ENCODE measurements at places on chromosomes 2 and 18.

DNA sequence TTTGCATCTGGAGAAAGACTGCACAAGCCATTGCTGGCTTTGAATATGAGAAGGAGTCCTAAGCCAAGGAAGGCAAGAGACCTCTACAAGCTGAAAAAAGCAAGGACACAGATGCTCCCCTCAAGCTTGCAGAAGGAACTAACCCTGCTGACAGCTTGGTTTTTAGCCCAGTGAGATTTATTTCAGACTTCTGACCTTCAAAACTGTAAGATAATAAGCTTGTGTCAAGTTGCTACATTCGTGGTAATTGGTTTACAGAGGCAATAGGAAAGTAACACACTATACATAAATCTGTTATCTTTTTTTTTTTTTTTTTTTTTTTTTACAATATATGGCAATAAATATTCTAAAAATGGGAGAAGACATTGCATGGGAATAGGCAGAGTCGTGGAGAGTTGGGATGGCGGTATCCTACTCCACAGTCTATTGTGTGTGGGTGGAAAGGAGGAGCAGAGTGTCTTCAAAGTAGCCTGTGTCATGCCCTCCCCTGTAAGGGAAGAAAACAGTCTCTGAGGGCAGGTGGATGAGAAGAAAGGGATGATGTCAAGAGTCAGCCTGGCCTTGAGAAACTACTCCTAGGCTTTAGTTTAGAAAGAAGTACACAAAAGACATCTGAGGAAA is 196.9 kb downstream of the THSD7B start:
- no peak for DNase-seq

DNA sequence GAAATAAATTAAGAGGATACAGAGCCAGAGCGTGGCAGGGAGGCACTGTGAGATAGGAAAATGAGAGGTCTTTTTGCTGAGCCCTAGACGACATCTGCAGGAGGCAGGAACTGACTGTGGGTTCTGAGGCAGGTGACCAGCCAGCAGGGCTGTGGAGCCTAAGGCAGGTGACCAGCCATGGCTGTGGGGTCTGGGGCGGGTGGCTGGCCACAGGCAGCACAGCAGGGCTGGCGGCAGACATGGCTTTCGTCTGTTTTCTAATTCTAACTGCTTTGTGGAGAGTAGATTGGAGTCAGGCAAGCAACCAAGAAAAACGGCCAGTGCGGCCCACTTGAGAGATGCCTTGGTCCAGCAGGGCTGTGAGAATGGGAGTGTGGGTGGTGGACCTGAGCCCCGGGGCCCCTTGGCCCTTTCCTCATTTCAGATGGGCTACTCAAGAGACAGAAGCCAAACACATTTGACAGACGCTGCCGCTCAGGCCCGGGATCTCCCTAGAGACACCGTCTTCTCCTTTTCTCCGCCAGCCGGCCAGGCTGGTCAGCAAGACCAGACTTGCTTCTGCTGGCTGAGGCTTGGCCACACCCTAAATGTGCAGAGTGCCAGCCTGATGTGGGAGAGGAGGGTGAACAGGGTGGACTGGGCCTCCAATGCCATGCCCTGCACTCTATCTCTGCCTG is 19.7 kb upstream of the GNAL start:
- DNase-seq: no peak

- DNase-seq: peak; percentile 42
Observed at GRCh38 chr2:65722028-65722778, 289.8 kb upstream of the SPRED2 start.

GRCh38 chr18:37584217-37584616 is 18.6 kb upstream of the CELF4 start:
- no peak for DNase-seq

DNA sequence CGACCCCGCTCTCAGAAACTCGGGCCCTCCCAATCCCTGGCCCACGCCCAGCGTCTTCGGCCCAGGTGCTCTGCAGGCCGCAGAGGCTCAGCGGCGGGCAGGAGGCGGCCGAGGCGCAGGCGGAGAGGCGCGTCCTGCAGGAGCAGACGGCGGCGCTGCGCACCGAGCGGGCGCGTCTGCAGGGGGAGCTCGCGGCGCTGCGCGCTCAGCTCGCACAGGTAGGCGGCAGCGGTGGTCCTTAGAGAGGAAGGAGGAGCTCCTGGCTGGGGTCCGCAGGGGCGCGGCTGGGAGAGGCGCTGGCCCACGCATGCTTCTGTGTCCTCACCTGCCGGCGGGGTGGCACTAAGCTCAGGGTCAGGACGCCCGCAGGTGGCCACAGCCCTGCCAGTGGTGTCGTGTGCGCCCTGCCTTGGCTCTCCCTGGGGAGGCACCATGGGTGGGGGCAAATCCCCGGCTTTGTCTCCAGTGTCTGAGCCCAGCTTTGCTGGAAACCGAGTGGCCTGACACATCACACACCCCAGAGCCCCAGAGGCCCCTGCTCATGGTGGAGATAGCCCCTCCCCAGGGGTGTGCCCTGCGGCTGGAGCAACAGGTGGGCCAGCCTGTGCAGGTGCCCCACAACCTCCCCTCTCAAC is 14.9 kb upstream of the SNED1 start:
- DNase-seq: no peak

- DNase-seq: no peak
Observed at GRCh38 chr2:26561918-26562810, 79.0 kb downstream of the CIB4 start.

DNA sequence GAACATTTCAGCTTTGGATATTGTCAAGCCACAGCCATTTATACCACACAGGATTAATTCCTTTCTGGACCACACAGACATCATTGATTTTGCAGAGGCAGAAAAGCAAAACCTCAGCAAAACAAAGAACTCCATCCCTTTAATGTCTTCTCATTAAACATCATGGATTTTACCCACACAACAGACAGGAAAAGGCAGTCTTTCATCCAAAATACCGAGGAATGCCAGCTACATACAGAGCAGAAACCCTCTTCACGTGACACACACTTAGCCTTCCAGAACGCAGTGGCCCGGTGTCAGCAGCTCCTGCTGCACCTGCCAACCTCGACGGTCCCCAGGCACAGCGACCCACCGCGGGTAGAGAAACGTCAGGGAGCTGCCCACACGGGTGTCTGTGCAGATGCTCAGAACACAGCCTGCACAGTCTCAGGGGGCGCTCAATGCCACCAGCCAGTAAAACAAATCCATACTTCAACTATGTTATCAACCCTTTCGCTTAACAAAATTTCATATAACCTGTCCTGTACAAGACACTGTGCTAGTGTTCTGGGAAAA is 304.5 kb downstream of the EIPR1 start:
- DNase-seq: no peak

- no peak for DNase-seq
Observed at GRCh38 chr2:127052771-127053691, 53.9 kb downstream of the BIN1 start.

DNA sequence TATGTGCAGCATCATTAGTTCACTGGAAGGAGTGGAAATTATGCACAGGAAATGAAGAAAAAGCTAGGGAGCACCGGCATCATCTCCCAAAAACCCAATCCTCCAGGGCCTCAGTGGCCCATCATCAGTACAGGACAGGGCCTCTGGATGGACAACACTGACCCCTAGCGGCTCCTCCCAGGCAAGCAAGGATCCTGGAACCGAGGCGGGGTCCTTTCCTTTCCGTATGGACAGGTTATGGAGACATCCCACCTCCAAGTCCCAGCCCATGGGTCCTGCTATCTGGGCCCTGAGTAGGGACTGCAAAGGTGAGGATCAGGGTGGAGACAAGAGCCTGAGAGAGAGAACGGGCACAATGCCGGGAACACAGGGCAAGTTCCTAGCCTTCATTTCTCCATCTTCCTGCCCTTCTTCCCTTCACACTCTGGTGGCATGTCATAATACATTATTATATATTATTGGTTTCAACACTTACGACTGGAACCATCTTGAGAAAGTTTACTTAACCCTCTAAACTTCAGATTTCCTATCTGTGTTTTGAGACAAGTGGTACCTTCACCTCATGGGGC is 68.2 kb downstream of the ZNF516 start:
- DNase-seq: peak; percentile 62

- DNase-seq: no peak
Observed at GRCh38 chr2:61995515-61995914, 90.0 kb downstream of the COMMD1 start.

GRCh38 chr2:79935771-79936657 is 368.5 kb downstream of the LRRTM1 start:
- peak; percentile 47 for DNase-seq

DNA sequence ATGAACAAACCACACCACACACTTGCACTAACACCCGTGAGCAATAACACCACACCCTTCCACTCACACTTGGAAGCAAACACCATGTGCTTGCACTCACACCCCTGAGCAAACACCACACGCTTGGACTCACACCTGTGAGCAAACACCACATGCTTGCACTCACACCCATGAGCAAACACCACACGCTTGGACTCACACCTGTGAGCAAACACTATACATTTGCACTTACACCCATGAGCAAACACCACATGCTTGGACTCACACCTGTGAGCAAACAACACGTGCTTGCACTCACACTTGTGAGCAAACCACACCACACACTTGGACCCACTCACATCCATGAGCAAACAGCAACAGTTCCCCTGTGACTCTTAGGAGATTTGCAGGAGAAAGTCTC is 24.4 kb downstream of the SNTG2 start:
- DNase-seq: no peak

- DNase-seq: no peak
Observed at GRCh38 chr18:50886929-50887328, 8.0 kb downstream of the ME2 start.

DNA sequence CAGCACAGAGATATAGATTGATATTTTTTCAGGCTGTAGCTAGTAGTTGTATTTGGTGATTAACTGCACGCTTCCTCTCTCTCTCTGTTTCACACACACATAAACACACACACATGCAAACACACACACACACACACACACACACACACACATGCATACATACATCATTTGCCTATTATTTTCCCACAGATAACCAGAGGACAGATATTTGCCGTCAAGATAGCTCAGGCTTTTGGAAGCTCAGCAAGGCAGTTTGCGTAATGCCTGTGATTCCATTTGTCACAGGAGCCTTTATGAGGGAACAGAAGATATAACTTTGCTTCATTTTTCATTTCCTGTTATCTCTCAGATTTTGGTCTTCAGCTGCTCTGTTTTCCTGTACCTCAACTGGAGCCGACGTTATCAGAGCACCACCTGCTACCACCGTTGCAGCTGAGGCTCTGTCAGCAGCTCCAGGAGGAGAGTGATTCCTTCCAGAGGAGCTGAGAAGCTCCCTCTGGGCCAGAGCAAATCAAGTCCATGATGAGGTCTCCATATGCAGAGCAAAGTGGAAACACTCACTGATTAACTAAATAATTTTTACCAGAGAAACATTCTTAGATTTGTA is 341.9 kb upstream of the PIK3C3 start:
- no peak for DNase-seq

GRCh38 chr18:77071061-77071460 is 61.5 kb downstream of the MBP start:
- no peak for DNase-seq

- no peak for DNase-seq
Observed at GRCh38 chr2:66481100-66481549, 46.2 kb downstream of the MEIS1 start.

All from neural crest cell (in vitro differentiated cells).